ENCODE measurements at places on chromosomes 3 and 15.

DNA sequence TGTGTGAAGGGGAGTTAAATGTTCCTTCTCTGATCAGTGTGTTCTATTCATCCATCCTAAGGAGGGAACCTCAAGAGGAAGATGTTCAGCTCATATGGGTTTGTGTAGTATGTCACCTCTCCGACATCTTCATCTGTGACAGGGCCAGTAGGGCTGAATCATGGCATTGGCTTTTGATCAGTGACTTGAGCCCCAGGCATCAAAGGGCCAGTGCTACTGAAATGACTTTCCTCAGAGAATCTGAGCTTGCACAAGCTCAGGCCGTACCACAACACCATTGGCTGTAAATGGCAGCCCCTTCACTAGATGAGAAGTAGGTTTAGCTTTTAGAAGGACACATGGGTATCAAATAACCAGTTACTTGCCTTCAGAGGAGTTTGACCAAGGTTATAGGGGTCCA, 183.2 kb upstream of the NR2E3 start:
- no peak for DNase-seq

DNA sequence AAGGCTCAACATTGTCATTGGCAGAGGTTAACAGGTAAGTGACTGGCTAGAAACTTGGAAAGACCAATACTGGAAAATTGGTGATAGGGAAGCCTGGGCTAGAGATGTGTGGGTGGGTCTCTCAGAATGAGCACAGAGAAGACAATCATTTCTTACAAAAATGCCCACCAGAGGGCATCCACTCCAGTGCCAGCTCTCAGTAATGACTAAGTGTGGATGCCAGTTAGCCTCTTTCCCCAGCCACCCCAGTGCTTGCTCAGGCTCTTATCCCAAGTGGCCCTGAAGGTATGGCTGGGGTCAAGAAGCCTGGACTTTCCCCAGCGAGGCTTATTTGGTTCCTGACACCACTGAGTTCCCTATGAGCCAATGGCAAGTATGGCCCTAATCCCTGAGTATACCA, 115.9 kb upstream of the ST8SIA2 start:
- peak; percentile 16 for DNase-seq

DNA sequence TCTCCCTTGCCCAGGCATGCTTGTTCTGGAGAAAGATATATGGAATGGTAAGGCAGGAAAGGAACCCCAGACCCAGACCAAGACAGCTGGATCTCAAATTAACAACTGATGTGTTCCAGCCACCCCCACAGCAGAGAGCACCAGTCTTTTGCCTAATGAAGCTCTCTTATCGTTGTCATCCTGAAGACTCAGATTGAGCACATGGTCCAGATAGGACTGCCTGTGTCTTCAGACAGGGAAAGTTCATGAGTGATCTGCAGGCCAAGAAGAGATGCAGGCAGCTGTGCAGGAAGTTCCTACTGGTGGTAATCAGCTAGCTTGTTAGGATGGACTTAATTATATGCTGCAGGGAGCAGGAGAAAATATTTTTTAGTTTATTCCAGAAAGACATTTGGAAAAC, 53.3 kb downstream of the PPP2R3A start:
- DNase-seq: no peak

DNA sequence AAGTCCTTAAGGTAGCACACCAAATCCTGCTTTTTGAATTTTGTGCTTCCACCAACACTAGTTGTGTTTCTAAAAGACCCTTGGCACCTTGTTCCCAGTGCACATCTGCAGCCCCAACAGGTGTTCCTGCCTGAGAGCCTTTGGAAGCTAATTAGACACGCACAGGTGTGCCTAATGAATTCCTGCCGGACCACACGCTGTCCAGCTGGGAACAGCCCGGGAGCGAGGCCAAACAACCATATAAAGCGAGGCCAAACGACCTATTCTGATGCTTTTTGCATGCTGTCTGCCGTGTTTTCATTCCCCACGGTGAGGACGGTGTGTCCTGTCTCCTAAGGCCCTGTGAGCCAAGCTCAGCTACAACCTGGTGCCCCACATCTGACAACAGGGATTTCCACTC, 99.5 kb downstream of the ATG7 start:
- no peak for DNase-seq

- no peak for DNase-seq
Measured at GRCh38 chr3:148707601-148708380, 10.1 kb downstream of the AGTR1 start.

DNA sequence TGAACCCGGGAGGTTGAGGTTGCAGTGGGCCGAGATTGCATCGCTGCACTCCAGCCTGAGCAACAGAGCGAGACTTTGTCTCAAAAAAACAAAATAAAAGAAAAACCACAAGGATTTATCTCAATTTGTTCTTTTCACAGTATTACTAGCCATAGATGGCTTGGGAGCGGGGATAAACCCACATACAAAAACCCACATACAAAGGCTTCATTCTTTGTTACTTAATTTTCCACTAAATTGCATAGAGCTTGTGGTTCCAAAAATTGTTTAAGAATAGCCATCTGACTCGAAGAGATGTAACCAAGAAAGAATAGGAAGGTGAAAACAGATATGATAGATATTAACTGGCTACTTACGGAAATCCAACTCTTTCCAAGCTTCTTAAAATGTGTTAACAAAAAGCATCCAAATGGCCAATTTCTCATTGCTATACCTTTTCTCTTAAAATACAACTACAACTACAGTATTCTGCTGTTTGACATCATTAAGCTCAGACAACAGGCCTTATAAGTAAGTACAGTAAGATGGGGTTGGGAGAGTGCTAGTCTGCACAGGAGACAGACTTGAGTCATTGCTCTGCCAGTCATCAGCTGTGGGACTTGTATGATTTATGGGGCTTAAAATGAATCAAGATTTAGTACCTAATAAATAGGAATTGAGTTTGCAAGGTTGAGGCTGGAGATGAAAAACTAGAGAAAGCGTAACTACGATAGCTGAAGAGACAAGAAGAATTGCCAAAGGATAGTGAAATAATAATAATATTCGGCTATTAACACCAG, 96.6 kb upstream of the PLXND1 start:
- no peak for DNase-seq

GRCh38 chr15:101664303-101664913, 12.2 kb upstream of the TM2D3 start:
- no peak for DNase-seq

DNA sequence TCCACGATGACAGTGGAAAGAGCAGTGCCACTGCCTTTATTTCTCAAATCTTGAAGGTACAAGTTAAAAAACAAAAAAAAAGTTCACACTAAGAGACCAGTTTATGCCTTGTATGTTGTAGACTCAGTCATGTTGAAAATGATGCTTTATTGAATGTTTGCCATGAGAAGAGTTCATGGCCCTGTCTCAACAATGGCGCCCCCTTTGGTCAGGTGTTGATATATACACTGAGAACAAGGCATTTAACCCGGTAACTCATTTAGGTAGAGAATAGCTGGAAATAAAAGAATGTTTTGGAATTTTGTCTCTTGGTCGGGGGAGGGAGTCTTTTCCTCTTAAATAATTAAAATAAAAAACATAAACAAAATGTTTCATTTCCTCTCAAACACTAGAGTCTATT, 145.6 kb upstream of the SLC2A2 start:
- DNase-seq: no peak

DNA sequence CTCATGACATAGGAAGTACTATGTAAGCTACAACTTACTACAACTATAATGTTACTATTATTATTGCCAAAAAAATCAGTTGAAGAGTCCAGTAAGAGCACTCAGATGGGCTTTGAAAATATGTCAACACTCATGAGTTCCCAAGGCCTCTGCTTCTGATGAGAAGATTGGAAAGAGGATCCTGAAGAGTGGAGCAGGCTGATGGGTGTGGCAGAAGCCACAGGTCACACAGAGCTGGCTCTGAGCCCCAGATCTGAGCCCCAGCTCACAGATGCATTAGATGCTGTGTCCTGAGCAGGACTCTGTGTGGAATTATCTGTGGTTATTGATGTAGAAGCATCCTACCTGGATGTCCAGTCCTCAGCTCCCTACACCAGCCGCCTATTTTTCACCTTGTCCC, 65.6 kb downstream of the SPSB4 start:
- no peak for DNase-seq

DNA sequence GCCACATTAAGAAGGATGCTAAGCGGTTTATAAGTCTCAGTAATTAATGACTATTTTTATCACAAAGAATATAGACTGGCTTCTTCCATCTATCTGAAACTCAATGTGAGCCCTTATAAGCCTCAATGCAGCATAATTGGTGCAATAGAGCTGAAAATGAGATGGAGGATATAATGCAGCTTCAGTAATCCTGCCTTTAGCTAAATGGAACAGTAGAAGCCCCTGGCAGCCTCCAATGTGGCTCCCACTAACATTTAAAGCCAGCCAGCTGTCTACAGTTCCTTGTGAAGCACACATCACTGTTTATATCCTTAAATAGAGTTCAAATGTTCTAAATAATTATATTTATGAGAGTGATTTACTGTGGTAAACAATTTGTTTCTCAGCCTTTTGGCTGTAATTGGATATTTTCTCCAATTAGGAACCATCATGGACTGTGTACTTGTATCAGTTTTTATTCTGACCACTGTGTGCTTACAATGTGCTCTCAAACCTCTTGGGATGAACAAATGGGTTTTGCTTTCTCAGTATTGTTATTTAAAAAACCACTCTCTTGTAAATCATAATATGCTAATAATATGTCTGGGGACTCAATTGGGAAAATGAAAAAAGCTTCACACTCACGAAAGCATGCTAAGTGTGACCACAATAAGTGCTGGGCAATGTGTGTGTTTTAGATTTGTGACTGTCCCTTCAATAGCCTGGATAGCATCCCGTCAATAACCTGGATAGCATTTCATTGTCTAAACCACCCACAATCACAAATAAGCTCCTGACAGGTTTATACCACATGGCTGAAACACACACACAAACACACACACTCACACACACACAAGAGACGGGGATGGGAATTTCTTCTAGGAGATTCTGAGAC, 366.6 kb downstream of the GBE1 start:
- DNase-seq: no peak

- no peak for DNase-seq
Measured at GRCh38 chr3:143685491-143685890, 162.8 kb downstream of the SLC9A9 start.

- DNase-seq: no peak
Measured at GRCh38 chr15:56739964-56740640, 6.8 kb upstream of the ZNF280D start.

GRCh38 chr3:126552688-126553283, 5.9 kb downstream of the C3orf22 start:
- no peak for DNase-seq

GRCh38 chr3:128196647-128197046, 43.4 kb downstream of the EEFSEC start:
- DNase-seq: no peak

- no peak for DNase-seq
Measured at GRCh38 chr3:48804930-48805329, 42.7 kb downstream of the PRKAR2A start.

GRCh38 chr3:194000100-194000499, 135.8 kb upstream of the HES1 start:
- no peak for DNase-seq

DNA sequence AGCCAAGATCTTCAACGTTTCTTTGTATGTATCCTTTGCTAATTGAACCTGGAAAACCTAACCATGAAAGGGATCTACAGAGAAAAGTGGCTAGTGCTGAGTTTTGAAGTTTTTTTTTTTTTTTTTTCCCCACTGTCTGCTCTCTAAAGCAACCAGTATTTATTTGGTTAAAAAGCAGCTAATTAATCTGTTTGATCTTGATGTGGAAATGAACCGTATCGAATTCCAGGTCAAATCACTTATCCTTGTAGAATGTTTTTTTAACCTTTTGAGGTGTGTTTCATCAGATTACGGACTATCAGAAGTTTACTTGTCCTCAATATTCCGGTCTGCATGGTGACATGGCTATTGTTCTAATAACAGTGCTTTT, 117.2 kb downstream of the FNDC3B start:
- DNase-seq: no peak

GRCh38 chr3:32460031-32460749, 42.5 kb downstream of the CMTM6 start:
- no peak for DNase-seq

GRCh38 chr15:51155891-51156290, 61.2 kb upstream of the TNFAIP8L3 start:
- no peak for DNase-seq

- DNase-seq: no peak
Measured at GRCh38 chr3:26118165-26118564, 328.3 kb downstream of the OXSM start.

- DNase-seq: no peak
Measured at GRCh38 chr15:65081270-65081669, 4.7 kb downstream of the KBTBD13 start.

- DNase-seq: no peak
Measured at GRCh38 chr15:47951781-47952180, 169.0 kb upstream of the SLC24A5 start.

DNA sequence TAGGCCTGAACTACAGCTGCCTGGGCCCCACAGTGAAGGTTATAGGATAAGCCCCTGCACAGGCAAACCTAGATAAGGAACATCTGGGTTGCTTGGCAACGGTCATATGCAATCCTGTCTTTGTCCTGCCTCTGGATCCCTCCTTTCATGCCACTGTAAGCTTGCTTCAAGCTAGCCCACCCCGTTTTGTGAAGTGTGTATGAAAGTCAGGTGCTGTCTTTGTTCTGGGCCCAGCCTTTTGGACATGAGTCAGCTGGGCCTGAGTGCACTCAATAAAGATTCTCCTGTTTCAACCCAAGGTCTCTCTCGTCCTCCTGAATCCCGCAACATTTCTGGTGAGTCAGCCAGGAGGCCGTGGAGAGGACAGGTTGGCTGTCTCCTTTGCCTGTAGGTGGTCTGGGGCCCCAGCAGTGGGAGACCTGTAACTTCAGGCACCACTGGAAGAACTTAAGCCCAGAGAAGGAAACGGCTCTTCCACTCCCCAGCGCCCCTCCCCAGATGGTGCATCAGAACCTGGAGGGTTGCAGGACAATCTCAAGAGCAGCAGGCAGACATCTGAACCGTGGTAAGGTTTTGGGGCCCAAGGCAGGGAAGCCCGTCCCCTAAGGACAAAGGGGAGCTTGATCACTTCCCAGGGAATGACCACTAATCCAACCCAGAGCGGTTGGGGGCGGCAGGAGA, 8.3 kb upstream of the SLC9C1 start:
- no peak for DNase-seq
